ENCODE measurements at places on chromosomes 4 and X.

GRCh38 chr4:99264927-99265326 lies 25.9 kb downstream of the ADH1A start:
- DNase-seq: no peak

- no peak for DNase-seq
Observed at GRCh38 chr4:11702886-11703557, 274.3 kb upstream of the HS3ST1 start.

DNA sequence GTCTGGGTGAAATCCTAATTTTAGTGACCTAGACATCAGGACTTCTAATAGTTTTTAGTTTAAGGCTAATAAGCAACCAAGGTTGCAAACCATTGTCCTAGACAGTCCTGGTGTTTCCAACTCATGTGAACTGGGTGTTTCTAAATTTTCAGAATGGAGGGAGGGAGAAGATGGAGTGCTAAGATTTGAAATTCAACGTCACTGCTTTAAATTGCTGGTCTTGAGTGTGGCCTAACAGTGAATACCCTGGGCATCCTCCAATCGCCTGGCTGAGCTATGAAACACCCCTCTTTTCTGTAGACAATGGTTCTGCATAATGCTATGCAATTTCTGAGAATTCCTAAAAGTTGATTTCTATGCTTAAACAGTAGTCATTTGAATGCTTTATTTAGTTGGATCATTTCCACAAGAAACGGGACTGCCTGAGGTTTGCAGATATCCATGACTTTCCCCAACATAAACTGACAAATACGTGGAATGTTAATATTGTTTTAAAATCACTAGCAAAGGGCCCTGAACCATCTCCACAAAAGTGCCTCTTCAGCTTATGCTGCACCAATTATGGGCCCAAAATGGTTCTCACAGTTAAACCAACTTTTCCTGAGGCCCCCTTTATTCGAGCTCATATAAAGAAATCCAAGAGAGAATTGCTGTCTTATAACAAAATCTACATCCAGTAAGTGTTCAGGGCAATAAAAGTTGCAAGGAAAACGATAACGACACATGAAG lies 1.1 kb downstream of the FBXL5 start:
- no peak for DNase-seq

DNA sequence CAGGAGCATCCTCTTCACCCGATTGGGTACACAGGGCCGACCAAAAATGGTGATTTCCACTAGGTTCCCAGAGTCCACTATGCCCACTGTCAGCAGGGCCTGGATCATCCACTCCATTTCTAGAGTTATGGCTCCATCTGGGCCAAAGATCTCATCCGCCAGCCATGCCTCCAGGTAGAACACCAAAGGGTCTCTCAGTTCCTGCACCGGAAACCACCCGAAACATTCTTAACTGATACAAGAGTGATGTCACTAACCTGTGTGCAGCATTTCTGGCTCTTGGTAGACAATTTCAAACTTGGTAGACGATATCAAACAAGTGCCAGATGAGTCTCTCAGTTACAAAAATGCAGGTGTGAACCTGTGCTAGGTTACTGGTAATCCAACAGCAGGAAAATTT lies 306.1 kb downstream of the BCOR start:
- DNase-seq: no peak
